ENCODE measurements at places on chromosomes 1 and 21.

DNA sequence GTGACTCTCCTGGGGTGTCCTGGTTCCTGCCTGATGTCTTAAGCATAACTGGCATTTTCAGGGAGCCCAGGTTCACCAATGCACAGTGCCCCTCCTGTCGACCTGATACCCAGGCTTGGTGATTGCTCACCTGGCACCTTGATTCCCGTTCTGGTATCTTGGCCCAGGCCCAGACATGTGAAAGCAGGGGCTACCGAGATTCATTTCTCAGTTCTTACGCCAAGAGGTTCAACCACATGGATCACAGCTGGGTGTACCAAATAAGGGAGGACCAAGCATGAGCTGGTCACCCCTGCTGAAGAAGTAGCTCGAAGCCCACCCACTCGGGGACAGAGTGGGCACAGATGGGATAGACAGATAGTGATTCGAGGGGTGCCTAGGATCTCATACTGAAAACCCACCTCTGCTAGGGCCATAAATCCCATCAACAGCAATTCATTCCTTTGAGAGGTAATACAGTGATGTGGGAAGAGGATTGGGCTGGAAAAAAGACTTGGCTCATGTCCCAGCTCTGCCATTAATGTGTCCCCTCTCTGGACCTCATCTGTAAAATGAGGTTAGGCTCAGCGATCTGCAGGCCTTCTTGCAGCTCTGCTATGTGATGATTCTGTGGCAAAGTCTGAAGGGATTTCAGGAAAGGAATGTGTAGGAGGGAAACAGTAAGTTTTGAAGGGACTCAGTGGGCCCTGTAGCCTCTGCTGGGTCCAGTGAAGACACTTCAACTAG is 2.7 kb downstream of the EPHX1 start:
- peak; percentile 38 for DNase-seq

DNA sequence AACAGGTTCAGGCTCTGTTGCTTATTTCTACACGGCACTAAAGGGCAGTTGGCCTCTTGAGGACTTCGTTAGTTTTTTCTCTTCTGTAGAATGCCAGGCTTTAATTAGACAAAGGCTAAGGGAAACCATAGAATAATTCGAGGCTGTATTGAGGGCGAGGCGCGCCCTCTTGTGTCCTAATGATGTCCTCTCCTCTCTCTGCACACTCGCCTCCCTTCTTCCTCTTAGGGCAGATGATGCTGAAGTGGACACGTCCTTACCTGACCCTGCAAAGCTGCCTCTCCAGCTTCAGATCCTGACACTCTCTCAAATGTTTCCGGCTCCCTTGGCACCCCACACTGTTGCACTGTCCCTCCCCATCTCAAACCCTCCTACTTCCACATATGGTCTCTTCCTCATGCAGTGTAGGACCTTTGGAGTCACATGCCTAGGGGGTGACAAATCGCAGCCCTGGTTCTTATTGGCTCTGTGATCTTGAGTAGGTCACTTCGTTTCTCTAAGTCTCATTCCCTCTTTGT is 1.9 kb upstream of the ZSCAN20 start:
- DNase-seq: peak; percentile 87

DNA sequence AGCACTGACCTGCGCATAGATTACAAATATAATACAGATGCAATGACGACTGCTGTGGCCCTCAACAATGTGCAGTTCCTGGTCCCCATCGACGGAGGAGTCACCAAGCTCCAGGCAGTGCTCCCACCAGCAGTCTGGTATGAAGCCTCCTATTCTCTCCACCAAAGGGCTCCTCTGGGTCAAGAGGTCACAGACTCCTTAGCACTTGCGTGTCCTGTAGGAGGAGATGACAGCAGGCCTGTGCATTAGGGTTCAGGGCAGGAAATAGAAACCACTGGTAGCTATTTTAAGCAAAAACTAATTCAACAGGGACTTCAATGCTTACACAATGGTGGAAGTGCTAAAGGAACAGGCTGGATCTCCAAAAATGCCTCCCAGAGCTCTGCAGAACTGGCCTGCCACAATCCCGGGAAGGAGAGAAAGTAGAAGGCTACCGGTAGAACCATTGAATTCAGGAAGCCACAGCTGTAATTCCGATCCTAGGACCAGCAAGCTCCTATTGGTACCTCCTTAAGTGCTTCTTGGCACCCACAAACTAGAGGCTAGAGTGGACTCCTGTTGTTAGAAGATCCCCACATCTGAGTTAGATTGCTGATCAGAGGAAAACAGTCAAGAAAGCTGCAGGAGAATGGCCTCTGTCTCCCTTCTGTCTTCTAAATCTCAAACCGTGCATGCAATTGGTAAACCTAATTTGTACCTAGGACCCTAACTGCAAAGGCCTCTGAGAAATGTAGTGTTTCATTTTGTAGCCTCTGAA is 12.7 kb upstream of the DYNLT5 start:
- DNase-seq: peak; percentile 80

DNA sequence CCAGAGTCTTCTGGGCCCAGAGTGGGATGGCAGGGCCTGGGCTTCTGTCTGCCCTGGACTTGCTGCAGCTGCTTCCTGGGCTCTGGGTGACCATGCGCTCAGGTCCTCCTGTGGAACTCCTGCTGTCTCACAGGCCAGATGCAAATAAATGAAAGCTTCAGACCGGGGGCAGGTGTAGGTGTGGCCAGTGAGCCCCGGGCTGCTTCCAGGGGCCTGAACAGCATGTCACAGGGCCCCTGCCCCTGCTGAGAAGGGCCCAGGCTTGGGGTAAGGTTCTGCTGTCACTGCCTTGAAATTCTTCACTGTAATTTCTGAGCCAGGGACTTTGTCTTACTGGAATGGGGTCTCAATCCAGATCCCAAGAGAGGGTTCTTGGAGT is 2.5 kb upstream of the PKNOX1 start:
- DNase-seq: no peak

DNA sequence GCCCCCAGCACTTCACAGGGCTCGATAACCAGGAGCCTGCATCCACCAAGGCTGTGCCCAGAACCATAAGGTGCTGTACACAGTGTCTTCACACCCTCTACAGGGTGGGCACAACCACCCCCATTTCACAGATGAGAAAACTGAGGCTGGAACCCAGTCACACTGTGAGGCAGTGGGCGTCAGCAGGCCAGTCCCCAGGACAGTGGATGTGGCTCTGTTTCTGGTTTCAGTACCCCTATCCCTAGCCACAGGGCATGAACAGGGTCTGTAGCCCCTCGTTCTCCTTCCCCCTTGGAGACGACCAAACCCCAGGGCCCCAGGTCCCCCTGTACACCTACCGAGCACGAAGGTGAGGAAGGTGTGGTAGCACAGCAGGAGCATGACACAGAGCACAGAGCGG is 27.6 kb downstream of the TTC39A start:
- no peak for DNase-seq

- DNase-seq: no peak
These were observed 136.2 kb downstream of the NAV1 start for GRCh38 chr1:201675143-201675542.

DNA sequence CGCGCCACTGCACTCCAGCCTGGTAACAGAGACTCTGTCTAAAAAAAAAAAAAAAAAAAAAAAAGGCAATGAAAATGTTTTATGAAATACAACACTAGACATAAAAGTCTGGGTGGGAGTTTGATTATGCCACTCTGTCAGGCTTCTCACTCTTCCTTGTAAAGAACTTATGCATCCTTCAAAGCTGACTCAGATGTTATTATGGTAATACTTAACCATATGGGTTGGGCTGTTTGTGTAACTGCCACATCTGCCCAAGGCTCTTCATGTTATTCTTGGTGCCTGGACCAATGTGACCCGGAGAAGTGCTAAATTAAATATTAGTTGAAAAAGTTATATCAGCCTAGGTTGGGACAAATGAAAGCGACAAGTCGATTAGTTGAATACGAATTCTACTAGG is 23.8 kb downstream of the FAM89A start:
- no peak for DNase-seq

DNA sequence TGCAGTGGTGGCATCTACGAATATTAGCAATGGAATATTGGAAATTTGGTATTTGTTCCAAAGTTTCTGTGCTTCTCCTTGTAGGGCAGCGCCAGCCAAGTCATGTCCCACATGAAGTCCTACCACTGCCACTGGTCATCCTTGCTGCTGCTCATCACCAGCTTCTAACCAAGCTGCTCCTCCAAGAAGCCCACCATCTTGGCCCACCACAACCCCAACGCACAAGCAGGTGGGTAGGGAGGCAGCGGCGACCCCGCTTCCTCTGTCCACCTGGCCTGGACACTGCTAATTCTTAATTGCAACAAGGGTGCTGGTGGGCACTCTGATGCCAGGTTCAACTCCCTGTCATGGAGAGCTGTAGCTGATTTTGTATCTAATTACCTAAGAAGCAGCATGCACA is 291.2 kb upstream of the LYPLAL1 start:
- DNase-seq: no peak

GRCh38 chr1:155893389-155894142 is 17.6 kb downstream of the RIT1 start:
- peak; percentile 36 for DNase-seq

GRCh38 chr1:88228114-88228513 is 456.0 kb upstream of the PKN2 start:
- no peak for DNase-seq

- peak; percentile 81 for DNase-seq
These were observed 19.7 kb downstream of the PRAMEF1 start for GRCh38 chr1:12810691-12811408.

- DNase-seq: peak; percentile 65
These were observed 29.5 kb downstream of the ARHGEF16 start for GRCh38 chr1:3483801-3484444.

DNA sequence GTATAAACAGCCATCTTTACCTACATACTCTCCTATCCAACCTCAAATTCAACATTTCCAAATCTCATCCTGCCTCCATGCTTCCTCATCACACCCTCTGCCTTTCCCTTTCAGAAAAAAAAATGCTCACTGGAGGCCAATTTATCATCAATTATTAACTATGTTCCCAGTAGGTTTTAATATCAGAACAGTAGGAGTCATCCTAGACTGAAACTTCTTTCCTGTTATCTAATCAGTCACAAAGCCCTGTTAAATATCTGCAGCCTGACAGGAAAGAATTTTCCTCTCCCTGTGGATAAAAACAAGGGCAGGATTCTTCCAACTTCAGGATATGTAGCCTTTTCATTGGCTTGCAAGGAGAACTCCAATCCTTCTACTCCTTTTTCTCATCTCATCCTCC is 28.4 kb downstream of the EGLN1 start:
- no peak for DNase-seq

DNA sequence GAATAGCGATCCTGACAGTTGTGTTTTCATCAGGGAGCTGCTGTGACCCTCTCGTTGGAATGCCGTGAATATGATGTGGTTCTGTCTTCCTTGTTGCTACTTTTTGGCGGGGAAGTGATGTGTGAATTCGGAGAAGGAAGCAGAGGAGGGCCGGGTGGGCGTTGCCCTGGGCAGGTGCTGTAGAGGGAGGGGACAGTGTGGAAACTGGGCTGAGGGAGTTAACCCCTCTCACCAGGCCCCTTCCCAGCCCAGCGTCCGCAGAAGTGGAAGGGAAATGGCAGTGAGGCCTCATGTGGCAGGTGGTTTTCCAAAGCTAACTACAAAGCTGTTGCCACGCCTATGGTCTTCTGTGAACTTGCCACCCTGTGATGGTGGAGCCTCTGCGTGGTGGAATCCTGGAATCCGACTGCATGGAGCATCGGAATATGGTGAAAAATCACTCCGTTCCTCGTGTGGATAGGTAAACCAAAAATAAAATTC is 227.9 kb downstream of the DYRK1A start:
- DNase-seq: no peak

DNA sequence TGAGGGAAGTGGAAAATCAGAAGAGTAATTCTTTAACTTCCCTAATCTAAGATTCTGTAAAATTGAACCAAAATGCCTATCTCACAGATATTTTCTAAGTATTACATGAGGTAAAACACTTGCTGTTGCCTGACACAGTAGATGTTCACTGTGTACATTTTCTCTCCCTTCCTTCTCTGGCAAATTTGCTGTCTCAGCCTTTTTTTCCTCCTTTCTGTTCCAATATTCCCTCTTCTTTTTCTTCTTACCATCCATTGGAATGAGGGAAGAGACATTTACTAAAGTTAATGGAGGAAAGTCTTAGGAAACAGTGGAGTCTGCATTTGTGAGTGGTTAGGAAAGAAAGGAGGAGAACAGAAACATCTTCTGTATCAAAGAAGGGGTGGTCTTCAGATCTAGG is 239.9 kb downstream of the ZP4 start:
- DNase-seq: no peak

DNA sequence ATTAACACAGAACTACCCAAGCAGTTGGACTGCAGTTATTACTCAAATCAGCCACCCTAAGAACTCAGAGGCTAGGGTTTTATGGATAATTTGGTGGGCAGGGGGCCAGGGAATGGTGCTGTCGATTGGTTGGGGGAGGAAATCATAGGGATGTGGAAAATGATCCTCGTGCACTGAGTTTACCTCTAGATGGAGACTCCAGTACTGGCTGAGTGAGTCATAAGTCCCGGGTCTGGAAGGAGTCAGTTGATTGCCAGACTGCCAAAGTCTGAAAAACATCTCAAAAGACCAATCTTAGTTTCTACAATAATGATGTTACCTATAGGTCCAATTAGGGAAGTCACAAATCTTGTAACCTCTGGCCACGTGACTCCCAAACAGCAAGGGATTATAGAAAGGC is 257.5 kb upstream of the PRMT6 start:
- no peak for DNase-seq

GRCh38 chr1:83497563-83497962 is 501.4 kb downstream of the TTLL7 start:
- peak; percentile 17 for DNase-seq

- peak; percentile 83 for DNase-seq
These were observed 37.3 kb downstream of the PABPC4 start for GRCh38 chr1:39539252-39539790.

- DNase-seq: no peak
These were observed 15.1 kb downstream of the MIIP start for GRCh38 chr1:12034381-12034801.

- DNase-seq: no peak
These were observed 12.1 kb upstream of the SGIP1 start for GRCh38 chr1:66521721-66522365.

DNA sequence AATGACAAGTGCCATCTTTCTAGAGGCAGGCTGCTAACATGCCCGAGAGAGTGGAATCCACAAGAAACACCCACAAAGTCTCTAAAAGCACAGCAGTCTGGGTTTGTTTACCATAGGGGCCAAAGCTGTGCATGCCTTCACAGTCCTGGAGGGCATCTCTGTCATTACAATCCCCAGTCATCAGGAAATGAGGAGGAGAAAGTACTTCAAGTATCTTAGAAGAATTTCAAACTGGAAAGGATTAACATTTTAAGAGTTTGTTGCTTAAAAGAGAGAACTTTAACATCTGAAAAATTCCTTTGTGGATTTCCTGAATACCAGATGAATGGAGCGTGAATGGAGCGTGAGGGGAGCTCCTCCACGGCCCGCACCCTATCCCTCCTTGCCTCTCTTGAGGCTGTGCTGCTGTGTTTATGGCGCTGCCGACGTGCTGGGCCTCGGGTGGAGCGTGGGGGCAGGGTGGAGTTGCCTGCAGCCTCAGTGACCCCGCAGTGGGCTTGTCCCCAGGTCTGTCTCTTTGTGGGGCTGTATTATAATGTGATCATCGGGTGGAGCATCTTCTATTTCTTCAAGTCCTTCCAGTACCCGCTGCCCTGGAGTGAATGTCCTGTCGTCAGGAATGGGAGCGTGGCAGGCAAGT is 23.3 kb downstream of the SLC6A17 start:
- no peak for DNase-seq
